IPS DF 6.9 (cell line): ENCODE measurements at places on chromosomes 1 and 21.

DNA sequence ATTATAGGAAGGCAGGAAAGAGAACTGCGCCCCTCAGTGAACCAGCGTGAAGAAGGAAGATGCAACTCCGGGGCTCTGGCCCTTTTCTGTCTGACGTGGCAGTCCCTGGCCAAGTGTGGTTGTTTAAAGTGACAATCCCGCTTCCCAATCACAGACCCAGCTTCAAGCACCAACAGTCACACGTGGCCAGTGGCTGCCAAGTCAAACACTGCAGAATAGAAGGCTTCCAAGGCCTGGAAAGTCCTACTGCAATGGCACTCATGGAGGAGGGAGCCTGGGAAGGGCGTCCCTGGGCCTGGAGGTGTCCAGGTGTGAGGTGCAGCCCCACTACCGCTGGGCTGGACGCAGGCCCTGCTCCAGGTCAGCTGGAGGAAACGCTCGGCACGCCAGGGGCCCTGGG lies 143.8 kb downstream of the CASZ1 start:
- no peak for DNase-seq

DNA sequence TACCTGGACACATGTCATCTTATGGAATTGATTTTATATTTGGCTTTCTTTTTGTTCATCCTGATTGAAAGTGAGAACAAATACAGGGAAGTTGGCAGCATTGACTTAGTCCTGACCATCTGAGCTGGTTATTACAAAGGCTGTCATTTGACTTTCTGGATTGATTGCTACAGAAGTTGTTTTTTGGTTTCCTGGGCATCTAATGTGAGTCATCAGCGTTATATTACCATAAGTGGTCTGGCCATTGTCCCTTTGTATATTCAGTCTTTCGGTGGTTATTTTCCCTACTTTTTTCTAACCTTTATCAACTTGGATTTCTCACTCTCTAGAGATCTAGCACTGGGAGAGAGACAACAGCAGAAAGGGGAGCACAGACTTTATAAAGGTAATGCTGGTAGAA lies 1646.5 kb downstream of the MRPL39 start:
- no peak for DNase-seq

DNA sequence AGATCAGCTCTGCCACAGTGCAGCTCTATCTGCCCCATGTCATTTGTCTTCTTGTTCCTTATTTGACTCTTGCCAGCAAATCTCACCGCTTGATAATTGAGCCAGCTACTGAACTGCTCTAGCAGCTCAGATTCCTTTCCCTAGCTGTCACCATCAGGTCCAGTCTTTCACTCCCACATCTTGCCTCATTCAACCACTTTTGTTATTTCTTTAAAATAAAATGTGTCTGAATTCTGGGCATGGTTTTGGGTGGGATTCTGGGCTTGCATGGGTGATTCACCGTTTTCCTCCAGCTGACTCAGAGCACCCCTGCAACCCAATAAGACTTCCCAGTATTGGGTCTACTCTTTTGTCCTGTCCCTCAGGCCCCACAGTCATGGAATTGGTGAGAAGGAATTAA lies 215.7 kb downstream of the DSCAM start:
- DNase-seq: no peak

GRCh38 chr1:203268901-203269653 lies 36.2 kb upstream of the BTG2 start:
- DNase-seq: no peak

DNA sequence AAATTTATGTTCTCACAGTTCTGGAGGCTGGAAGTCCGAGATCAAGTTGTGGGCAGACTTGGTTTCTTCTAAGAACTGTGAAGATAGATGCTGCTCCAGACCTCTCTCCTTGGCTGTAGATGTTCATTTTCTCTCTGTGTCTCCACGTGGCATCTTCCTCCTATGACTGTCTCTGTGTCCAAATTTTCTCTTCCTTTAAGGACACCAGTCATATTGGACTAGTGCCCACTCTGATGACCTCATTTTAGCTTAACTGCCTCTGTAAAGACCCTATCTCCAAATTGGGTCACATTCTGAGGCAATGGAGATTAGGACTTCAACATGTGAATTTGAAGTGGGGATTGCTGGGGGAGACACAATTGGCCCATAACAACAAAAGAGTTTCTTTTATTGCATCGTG lies 125.3 kb upstream of the ETS2 start:
- no peak for DNase-seq

DNA sequence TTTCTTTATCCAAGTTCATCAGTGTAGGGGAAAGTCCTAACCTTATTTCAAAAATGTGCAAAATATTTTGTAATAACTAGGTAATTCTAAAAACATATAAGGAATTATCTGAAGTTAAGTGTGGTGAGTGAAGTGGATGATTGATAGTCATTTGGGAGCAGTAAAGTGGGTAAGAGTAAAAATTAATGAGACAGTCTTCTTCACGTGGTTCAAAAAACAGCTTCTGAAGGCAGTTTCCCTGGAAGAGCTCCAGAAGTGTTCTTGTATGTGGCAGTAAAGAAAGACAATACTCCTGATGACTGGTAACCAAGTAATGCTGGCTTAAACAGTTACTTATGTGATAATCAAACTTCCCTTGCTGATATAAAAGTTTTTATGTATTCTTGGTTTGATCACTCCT lies 50.3 kb downstream of the LEPR start:
- no peak for DNase-seq

DNA sequence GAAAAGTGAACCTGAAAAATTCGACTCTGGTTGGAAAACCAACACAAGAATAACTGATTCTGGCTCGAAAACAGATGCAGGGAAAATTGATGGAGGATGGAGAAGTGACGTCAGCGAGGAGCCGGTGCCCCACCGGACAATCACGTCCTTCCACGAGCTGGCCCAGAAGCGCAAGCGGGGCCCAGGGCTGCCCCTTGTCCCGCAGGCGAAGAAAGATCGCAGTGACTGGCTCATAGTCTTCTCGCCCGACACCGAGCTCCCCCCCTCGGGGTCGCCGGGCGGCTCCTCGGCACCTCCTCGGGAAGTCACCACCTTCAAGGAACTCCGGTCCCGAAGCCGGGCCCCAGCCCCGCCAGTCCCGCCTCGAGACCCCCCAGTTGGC lies 1.9 kb downstream of the RUSC1 start:
- no peak for DNase-seq

GRCh38 chr1:204979891-204980649 lies 62.9 kb upstream of the CNTN2 start:
- no peak for DNase-seq

- no peak for DNase-seq
Measured at GRCh38 chr21:42164064-42164789, 54.7 kb upstream of the ABCG1 start.

DNA sequence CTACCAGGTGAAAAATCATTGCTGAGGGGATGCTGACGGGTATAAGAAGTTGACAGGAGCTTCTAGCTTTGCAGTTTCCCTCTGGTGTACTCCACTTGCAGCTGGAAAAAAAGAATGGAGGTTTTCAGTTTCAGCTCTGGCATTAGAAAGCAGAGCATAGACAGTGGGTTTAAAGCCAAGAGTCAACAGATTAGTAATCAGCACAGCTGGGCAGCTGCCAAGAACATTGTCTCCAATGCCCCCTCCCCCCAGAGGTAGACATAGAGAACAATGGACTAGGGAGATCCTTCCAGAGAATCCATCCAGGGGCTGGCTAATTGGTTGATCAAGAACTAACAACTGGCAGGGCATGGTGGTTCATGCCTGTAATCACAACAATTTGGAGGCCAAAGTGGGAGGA lies 10.1 kb upstream of the ZBTB8B start:
- no peak for DNase-seq

DNA sequence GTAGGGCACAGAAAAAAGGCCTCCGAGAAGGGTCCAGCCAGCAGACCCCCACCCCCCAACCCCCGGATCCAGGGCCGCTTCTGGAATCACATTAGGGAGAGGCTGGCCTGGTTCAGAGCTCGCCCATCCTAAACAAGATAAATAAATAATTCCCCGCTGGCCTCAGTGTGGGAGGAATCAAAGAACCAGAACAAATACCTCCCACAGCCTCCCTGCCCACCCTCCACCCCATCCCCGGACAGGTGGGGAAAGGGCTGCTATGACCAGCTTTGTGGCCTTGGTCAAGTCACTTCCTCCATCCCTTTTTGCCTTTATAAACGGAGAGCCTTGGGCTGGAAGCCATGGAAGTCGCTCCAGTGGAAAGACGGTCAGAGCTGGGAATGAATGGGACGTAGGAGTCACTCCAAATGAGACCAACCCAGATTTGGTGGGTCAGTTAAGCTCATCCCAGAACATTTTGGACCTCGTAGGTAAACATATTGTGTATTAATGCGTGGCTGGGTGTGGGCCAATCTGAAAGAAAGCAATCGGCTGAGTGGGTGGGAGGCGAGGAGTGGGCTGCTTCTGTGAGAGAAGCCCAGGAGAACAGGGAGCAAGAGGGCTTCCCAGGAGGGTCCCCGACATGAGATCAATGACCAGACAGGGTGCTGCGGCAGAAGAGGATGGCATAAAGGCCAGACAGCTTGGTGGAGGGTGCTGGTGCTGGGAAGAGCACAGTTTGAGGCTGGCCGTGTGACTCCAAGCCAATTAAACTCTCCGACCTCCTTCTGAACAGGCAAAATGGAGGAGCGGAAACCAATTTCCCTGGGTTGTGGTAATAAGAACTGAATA lies 63.3 kb downstream of the MEF2D start:
- DNase-seq: no peak

- no peak for DNase-seq
Measured at GRCh38 chr1:84876353-84876752, 16.7 kb downstream of the LPAR3 start.

DNA sequence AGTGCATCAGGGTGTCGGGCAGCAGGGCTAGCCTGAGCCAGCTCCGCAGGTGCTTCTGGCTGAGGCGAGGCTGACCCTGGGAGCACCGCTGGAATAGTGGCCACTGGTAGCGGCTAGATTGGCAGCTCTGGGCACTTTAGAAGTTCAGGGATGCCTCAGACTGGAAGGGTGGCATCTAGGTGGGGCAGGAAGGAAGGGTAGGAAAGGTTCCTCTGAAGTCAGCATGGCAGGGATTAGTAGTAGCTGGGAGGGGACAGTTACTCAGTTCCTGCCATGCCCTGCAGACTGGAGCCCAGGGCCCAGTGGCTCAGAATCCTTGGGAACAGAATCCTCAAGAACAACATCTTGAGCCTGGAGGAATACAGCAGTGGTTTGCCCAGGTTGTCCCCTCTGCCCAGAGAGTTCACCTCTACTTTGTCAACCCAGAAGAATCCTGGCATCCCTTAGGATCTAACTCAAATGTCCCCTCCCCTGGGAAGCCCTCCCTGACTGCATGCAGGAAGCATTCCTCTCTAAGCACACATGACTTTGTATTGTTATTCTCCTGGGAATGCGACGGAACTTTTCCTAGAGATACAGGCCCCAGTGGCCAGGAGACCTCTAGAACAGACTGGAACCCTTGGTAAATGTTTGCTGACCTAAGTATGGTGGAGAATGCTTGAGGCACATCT lies 39.5 kb upstream of the BCAR3 start:
- DNase-seq: no peak

DNA sequence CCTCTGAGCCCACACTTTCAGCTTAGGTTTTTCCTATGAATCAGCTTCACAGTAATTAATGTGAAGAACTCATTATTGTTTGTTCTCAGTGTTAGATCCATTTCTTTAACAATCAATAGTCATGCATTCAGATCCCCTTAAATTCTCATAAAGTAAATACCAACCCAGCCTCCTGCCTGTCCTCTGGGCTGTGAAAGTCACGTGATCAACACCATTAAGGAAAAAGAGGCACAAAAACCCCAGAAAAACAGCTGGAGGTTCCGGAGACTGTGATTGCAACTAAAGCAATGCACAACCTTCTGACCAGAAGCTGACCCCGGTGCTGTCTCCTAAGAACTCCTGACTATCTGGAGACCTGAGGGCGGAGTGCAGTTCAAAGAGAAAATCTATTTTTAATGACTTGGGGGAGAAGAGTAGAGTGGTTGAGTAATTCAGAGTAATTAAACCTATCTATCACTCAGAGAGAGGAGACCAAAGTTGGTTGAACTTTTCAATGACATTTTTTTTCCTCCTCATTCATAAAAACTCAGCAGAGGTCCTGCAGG lies 132.5 kb downstream of the PLXNA2 start:
- no peak for DNase-seq

DNA sequence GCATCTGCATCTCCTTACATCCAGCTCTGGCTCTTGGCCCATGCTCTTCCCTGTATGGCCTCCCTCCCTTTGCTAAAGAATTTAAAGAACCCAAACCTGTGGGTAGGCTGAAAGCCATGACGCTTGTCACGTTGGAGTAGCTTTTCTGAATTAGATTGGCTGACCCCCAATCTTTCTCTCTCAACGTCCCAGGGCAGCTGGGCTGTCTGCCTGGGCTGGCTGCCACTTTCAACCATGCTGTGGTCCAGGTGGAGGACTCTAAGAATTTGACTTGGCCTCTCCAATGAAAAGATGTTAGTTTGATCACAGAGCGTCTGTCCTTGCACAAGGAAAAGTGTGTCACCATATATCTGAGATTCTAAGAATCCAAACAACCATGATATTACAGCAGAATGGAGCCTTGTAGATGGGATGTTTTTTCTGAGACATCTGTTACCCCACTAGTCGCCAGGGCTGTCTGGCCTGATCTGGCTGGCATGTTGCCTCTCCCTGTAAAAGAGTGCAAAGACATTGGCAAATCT lies 6.5 kb upstream of the IGSF3 start:
- DNase-seq: no peak

GRCh38 chr21:14452727-14453241 lies 69.8 kb upstream of the HSPA13 start:
- DNase-seq: no peak

GRCh38 chr1:198678301-198678836 lies 39.5 kb downstream of the PTPRC start:
- DNase-seq: no peak

GRCh38 chr1:36115200-36115669 lies 9.8 kb downstream of the COL8A2 start:
- no peak for DNase-seq

GRCh38 chr1:7432900-7433380 lies 338.2 kb upstream of the VAMP3 start:
- DNase-seq: no peak

GRCh38 chr1:219412772-219413171 lies 200.1 kb downstream of the ZC3H11B start:
- no peak for DNase-seq

- no peak for DNase-seq
Measured at GRCh38 chr21:25687787-25688186, 46.9 kb downstream of the ATP5PF start.

DNA sequence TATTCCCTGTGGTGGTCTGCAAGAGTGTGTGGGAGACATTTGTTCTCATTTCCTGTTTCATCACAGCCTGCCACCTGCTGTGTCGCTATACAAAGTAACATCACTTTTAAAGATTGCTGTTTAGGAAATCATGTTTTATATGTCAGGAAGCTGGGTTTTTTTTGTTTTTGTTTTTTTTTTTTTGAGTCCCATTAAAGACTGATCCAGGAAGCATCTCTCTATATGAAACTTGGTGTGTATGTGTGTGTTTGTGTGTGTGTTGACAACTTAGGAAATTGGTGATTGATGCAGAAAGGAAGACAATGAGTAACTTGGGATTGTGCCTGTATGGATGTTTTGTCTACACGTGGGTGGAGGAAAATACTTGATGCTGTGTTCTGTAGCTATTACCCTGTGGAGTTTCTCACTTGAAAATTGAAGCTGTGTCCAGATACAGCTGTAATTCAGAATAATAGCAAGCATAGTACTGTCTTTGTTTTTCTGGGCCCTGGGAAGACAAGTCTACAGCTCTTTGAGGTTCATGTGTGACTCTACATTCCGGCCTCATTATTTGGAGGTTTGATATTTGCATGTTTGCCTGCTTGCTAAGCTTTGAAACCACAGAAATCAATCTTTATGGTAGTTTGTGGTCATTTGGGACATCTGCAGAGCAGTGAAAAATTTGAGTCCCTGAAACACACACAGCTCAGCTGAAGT lies 47.9 kb downstream of the LAMC1 start:
- no peak for DNase-seq

GRCh38 chr1:93349231-93350135 lies 3.8 kb downstream of the DR1 start:
- no peak for DNase-seq
